Epithelial cell of esophagus (primary cell): ENCODE measurements at places on chromosomes 7 and 10.

- DNase-seq, result peak; percentile 79
Observed at GRCh38 chr10:21078410-21079329, 181.6 kb upstream of the NEBL start.

GRCh38 chr10:93076871-93077270 is 3.2 kb downstream of the CYP26A1 start:
- DNase-seq, result no peak

DNA sequence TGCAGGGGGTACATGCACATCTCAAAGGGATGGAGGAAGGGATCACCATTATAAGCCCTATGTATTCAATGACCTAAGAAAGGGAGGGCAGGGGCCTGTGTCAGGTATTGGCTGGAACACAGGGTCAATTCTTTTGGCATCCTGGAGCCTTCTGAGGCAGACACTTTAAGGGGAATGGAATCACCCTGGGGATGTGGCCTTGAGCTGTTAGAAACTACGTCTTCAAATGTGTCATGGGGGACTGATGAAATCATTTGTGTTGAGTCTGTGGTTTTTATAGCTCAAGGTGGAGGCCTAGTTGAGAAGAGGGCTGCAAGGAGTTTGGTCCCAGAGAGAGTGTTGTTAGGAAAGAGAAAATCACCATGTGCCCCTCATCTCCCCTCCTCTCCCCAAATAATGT is 206.1 kb upstream of the CELF2 start:
- DNase-seq, result no peak

DNA sequence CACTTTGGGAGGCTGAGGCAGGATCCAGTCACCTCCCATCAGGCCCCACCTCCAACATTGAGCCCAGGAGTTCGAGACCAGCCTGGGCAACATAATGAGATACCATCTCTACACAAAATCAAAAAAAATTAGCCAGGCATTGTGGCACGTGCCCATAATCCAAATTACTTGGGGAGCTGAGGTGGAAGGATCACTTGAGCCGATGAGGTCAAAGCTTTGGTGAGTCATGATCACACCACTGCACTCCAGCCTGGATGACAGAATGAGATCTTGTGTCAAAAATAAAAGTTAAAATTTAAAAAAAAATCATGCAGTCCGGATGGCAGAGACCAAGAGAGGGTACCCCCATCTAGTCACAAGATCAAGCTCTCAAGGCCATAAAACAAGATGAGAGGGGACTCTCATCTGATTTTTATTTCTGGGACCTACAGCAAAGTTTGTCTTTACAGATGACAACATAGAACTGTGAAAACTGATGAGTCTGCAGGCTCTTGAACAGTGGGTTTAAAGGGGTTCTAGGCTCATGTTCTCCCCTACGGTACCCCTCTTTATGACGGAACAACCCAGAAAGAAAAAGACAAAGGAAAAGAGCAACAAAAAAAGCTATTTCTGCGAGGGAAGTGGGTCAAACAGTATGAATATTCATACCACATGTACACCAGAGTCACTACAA is 28.9 kb upstream of the CREB3L2 start:
- peak; percentile 18 for DNase-seq

DNA sequence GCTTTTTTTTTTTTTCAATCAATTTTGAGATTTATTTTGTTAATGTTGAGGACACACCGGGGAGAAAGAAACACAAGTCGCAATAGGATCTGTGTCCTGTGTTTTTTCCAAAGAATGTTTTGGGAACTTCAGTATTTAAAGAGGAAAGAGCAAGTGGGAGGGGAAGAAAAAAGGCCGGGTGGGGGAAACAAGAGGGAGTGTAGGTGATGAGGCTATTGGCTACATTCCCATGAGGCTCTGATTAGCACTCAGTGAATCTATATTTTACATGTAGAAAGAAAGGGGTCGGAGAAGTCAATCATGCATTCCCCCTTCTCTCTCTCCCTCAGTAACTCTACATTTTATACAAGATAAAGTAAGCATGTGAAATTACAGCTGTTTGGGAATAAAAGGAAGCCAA is 4.1 kb downstream of the ZNF680 start:
- DNase-seq, result no peak

GRCh38 chr10:15720635-15721287 is 1.0 kb upstream of the ITGA8 start:
- no peak for DNase-seq

GRCh38 chr10:97964748-97965147 is 65.7 kb downstream of the CRTAC1 start:
- no peak for DNase-seq

DNA sequence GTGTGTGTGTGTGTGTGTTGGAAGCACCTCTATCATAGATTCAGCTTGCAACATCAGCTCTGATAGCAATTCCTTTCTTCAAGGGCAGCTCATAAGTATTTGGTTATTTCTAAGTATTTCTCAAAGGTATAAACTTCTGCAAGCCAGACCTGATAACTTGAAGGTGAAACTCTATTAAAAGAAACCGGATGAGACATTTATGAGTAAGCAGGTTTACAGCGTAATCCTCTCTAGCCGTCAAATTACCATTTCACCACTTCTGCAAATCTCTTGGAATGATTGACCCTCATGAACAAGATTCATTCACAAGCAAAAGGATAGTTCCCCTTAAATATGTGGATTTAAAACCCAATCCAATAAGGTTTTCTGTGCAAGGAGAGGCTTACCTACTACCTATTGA is 23.1 kb downstream of the PDE1C start:
- no peak for DNase-seq

- DNase-seq, result no peak
Observed at GRCh38 chr7:33832271-33832721, 73.0 kb upstream of the BMPER start.

- DNase-seq, result peak; percentile 96
Observed at GRCh38 chr10:5566614-5567013, 41.9 kb downstream of the CALML3 start.

- DNase-seq, result no peak
Observed at GRCh38 chr7:90788052-90788451, 191.9 kb downstream of the CDK14 start.

GRCh38 chr7:142133731-142134148 is 22.2 kb downstream of the MGAM2 start:
- no peak for DNase-seq

GRCh38 chr7:75913437-75913836 is 1.5 kb upstream of the POR start:
- no peak for DNase-seq

DNA sequence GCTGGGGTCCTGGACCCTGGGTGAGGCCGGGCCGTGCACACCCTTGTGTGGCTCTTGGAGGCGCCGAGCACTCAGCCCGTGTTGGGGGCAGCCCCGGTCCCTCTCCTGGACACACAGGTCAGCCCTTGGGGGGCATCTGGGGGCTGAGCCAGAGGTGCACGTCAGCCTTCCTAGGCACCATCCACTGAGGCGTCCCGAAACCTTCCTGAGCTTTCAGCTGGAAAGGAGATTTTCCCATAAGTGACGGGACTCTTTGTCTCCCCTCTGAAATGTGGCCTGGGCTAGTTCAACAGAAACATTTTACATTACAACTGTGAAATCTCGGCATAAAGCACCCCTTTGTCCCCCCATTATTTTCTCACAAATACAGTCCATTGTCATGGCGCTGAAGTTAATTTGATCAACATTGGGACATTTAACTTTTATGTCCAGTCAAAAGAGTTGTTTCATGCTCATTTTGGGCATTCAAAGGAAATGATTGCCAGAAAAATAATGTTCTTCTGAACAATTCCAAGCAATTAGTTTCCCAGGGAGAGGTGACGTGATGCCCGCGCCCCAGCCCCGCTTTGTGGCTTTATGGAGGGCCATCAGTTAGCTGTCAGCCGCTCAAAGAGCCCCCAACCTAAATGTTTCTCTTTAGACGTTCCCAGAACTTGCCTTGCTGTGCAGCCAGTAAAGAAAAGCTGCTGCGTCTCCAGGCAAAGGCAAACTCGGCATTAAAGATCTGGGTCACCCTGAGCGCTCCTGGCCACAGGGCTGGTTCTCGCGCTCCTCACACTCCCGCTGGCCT is 70.8 kb downstream of the NKX6-2 start:
- no peak for DNase-seq

- DNase-seq, result no peak
Observed at GRCh38 chr7:57482-58255, 134.7 kb upstream of the FAM20C start.

- no peak for DNase-seq
Observed at GRCh38 chr7:70764701-70765208, 367.2 kb upstream of the GALNT17 start.

DNA sequence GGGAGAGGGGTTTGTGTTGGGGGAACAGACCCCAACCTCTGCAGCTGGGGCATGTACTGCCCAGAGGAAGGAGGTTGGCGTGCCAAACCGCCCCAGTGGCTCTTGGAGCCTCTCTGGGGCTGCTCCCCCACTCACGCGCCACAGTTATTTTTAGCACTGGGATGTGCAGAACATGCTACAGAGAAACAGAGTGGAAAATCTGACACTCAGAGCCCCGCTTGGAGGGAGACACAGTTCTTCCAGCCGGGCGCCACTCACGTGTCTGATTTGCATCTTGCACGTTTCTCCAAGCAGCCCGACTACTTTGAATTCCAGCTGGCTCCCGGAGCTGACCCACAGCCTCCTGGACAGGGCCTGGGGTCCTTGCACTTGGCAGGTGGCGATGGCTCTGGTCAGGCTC is 182.0 kb downstream of the RPS24 start:
- DNase-seq, result no peak

DNA sequence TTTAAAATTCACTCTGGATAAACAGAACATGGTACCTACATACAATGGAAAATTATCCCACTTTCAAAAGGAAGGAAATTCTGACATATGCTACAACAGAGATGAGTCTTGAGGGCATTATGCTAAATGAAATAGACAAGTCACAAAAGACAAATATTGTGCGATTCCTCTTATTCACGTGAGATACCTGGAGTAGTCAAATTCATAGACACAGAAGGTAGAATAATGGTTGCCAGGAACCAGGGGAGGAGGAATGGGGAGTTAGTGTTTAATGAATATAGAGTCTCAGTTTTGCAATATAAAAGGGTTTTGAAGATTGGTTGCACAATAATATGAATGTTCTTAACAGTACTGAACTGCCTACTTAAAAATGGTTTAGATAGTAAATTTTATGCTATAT is 69.8 kb upstream of the WAC start:
- no peak for DNase-seq

DNA sequence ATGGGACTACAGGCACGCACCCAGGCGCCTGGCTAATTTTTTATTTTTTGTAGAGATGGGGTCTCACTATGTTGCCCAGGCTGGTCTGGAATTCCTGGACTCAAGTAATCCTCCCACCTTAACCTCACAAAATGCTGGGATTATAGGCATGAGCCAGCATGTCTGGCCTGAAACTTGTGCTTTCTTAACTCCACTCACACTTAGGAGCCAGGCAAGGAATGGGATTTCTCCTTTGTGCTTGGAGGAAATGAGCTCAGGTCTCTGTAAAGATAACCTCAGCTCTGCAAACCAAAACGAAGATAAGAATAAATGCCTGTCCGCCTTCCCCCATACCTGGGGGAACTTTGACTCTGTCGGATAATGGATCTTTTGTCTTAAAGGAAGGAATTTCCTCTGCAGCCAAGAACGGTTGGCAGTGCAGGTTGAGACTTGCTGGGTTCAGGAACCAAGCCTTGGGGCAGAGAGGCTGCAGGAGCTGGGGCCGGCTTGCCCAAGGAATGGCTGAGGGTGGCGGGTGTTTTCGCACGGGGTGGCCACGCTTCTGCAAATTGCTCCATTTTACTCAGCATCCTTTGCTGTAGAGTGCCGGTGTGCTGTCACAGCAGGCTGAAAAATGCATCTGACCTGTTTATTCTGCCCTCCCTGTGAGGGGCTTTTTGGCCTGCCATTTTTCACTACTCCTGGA is 174.2 kb downstream of the KIAA1217 start:
- DNase-seq, result peak; percentile 95

GRCh38 chr10:51759896-51760534 is 60.6 kb upstream of the CSTF2T start:
- no peak for DNase-seq

DNA sequence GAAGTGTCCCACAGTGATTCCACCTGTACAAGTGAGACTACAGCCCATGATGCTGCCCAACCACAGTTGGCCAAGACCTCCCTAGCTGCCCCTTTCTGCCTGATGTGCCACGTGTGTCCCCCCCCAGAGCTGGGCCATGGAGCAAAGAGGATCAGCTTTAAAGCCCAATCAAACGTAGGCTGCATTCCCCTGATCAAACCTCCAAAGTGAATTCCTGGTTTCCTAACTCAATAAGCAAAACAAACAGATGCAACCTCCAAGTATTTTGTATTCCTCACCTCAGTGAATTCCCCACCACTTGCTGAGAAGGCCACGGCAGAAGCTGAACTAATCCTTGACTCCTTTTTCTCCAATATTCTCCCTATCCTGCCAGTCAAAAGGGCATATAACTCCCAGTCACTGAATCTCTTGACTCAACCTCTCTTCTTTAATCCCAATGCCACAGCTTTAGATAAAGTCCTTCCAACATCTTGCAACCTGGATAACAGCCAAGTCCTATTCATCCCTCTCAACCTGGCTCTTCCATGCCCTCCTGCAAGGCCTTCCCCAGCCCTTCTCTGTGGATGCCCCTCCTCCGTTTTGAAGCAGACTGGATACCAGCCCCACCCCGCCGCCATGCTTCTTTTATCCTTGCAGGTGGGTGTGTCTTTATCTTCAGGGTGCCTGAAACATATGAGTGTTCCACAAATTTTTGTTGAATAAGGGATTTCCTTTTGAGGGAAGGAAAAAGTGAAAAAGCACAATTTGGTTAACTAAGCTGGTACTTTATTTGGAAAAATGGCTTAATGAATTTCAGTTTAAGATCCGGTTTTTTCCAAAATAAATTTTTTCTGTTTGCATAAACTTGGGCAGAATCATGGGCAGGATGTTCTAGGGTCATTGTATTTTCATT is 285.2 kb upstream of the MKLN1 start:
- DNase-seq, result no peak

GRCh38 chr7:139648941-139649425 is 125.5 kb downstream of the CLEC2L start:
- DNase-seq, result no peak

DNA sequence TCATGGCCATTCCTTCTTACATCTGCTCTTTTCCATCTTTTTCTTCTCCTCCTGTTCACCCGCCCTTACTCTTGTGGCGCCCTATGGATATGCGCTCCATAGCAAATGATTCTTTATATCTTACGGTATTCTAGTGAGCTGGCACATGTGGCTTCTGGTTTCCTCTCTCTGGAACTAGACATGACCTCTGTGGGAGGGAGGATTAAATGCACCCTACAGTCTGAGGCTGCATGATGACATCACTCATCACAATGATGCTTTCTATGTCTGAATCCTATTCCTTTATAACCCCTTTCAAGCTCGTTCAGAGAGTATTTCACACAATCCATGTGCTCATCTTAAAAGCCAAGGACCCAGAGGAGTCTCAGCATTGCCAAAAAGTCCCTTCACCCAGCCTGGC is 153.3 kb downstream of the EGFR start:
- DNase-seq, result no peak
